ENCODE measurements at places on chromosomes 4 and X. TPM values are rescaled to one million over a fixed set of nuclear protein-coding genes. Genes with fewer than 3 reads are reported as not detected.
A peak's percentile ranks its signal among the peaks of the same experiment; 100 is the strongest.

GRCh38 chrX:7263961-7264360, 116.0 kb upstream of the PUDP start:
- DNase-seq, result no peak

The SEC24D gene
- 41.3 TPM for polyA plus RNA-seq

- no peak for DNase-seq
Measured at GRCh38 chr4:2963966-2964471, 648 bp downstream of the GRK4 start.

The GRIA2 gene
- 4.3 TPM for polyA plus RNA-seq

DNA sequence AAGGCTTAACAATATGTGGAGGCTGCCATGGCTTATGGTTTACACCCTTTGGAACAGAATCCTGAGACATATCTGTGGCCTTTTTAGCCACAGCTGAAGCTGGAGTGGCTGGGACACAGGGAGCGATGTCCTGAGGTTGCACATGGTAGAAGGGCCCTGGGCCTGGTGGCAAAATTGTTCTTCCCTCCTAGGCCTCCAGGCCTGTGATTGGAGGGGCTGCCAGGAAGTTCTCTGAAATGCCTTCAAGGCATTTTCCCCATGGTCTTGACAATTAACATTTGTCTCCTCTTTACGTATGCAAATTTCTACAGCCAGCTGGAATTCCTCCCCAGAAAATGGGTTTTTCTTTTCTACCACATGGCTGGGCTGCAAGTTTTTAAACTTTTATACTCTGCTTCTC, 39.1 kb upstream of the MAGEA8 start:
- DNase-seq, result no peak

DNA sequence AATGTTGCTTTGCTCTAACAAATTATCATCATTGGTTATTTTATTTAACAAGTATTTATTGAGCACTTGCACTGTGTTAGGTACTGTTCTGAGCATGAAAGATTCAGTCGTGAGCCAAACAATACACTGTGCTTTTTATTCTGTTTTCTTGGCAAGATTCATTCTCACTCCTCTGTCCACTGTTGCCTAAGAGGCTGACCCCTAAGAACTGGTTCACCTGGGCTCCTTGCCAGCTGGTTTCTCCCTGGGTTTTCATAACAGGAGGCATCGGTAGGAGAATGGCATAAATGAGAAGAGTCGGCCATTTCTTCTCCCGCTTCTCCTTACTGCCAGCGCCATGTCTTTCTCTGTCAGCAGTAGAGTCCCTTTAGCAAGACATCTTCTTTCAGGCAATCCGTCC, 243.7 kb upstream of the DIAPH2 start:
- no peak for DNase-seq

The SULT1E1 gene
- 20.9 TPM for polyA plus RNA-seq

- no peak for DNase-seq
Measured at GRCh38 chrX:2693113-2694002, 2.3 kb downstream of the CD99 start.

GRCh38 chrX:46953597-46953996, 41.4 kb downstream of the JADE3 start:
- DNase-seq, result no peak

The CTAG1A gene
- polyA plus RNA-seq, result not detected

GRCh38 chr4:53015681-53016080, 153.6 kb downstream of the RASL11B start:
- peak; percentile 77 for DNase-seq

DNA sequence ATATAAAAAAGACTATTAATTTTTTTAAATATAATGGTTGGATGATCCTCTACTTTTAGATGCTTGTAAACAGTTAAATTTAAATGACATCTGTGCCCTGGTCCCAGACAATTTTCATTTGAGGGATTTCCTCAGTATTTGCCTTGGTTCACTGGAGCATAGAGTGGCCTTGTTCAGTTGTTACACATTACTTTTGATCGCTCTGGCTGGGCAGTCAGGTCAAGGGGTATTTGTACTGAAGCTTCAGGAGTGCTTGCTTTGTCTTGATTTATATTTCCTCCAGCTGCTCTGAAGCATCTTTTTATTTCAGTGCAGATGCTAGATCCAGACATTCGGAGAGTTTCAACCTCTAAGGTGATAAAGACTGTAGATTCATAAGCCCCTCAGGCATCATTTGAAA, 50.0 kb downstream of the COMMD8 start:
- no peak for DNase-seq

DNA sequence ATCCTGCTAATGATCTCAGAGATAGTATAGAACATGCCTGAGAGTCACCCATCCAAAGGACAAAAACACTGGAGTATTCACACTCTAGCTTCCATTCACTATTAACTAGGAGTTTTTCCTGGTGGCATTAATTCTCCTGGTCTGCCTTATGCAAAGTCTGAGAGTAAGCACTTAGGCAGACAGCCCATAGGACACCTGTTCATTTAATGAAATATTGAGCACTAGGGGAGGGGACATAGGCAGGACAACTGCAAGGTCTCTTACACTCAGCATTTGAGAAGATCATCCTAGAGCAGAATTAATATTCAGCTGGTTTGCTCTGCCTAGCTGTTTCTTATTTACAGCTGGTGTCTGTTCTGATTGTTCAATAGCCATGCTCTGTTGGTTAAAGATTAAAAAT, 508.5 kb downstream of the CENPC start:
- DNase-seq, result no peak

DNA sequence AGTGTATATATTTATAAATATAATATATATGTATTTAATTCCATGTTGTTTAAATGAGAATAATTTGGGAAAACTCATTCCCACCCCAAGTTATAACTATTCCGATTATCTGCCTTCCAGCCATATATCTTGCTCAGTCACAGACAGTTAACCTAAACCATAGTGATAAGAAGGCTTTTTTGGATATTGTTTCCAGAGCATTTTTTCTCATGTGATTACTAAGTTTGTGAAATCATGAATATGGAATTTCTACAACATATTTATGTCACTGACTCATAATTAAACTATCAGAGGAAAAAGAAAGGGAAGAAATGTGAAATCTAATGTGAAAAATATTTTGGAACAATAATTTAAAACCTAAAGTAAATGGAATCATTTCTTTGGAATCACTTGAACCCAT, 1163.5 kb upstream of the PABPC4L start:
- no peak for DNase-seq

DNA sequence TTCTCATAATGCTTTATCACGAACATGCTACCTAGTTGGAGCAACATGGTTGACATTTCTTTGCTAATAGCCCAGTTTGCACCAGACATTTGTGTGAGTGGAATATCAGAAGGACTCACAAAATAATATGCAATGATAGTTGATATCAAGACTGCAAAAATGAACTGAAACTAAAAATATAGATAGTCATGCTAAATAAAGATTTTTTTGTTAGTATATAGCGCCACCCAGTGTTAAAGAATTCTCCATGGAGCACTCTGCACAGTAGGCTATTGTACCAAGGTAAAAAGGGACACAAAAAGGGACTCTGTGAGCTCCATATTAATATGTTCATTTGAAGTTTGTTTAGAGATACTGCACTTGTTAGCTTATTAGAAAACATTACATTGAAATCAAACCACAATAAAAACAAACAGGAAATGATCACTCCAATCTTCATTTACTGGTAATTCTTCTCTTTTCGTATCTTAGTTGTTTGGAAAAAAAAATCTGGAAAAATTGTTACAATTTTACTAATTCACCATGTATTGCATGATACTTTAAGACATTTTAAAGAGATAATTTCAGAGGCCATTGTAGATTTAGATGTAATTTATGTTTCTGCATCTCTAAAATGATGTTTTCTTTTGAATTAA, 1509.6 kb downstream of the ADGRL3 start:
- DNase-seq, result peak; percentile 45

DNA sequence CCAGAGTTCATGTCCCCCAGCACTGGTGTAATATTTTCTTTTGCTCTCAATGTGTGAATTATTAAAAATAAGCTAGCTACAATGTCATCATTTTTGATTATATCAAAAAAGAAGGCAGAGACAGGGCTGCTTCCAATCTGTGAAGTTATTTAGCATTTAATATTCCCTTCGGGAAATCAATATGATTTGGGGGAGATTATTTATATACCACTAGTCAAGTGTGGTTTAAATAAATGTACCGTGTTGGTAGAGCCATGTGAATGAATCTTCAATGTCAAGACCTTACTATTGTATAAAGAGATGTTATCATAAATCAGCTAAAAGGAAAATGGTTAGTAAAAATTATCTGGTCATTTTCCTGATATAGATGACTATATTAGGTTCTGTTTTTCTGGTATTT, 87.4 kb upstream of the MID1 start:
- no peak for DNase-seq

- DNase-seq, result no peak
Measured at GRCh38 chr4:145488310-145488709, 6.7 kb downstream of the SMAD1 start.

DNA sequence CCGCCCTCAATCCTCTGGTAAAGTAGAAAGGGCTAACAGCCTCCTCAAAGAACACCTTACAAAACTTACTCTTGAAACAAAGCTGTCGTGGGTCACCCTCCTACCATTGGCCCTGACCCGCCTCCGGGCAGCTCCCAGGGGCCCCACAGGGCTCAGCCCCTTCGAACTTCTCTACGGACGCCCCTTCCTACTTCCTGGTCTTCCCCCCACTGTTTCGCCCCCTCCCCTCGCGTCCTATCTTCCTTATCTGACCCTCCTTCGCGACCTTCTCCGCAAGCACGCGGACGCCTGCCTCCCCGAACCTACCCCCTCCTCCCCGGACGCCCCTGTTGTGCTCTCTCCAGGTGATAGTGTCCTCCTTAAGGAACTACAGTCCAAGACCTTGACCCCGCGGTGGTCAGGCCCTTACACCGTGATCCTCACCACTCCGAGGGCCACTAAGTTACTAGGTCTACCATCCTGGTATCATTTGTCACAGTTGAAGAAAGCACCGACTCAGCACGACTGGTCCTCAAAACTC, 963.1 kb downstream of the RPA4 start:
- no peak for DNase-seq

The KIAA1210 gene
- polyA plus RNA-seq, result 0.12 TPM

DNA sequence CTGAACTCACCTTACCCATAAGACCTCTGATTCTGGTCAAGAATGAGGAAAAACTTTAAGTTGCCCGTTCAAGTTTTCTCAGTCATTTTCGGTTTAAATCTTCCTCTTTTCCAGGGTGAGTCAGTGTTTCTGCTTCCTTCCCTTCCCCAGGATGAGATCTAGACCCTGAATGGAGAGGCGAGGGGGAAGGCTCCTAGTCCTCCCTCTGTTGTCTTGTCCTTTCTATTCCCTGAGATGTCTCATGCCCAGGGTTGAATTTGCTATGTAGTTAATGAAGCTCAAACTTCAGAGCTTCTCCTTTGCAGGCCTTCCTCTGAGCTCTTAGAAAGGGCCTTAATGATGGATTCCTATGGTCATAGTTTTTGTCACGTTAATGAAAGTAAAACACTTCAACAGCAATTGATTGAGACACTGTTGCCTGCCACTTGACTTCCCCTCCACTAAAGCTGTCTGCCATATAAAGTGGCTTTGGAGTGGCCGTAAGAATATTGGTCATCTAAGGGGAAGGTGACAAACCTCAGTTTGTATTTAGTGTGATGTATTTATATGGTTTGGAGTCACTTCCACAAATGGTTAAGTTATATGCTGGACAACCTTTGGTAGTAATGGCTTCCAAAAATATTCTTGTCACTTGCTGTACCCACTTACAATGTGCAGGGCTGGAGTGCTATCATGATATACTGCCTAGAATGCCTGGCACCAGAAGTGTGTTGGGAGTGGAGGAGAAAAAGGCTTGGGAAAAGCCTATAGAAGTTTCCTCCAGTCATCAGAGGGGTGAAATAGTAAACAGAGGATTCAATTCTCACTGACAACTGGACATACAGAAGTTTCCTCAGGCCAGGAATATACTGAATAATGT, 24.3 kb upstream of the GPRIN3 start:
- DNase-seq, result no peak

The ARAP2 gene
- 1.4 TPM for polyA plus RNA-seq

The ASMT gene
- polyA plus RNA-seq, result 0.19 TPM

DNA sequence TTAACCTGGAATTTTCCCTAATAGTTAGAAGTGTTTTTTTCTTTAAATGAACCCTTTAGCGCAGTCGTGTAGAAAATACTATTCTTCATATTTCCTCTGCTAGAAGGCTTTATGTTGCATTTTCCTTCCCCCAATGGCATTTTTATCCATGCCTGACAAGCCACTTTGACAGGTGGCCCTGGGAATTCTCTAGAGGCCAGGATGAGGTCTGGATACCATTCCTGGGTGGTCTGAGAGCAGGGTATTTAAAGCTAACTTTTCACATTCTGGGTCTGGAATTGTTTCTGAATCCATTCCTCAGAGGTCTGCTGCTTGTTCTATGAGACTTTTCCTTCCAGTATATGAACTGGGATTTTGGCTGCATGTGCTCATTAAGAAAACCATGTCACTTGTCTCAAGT, 31.2 kb upstream of the PDGFRA start:
- DNase-seq, result no peak

The DRD5 gene
- polyA plus RNA-seq, result 0.44 TPM

The GLOD5 gene
- polyA plus RNA-seq, result not detected

DNA sequence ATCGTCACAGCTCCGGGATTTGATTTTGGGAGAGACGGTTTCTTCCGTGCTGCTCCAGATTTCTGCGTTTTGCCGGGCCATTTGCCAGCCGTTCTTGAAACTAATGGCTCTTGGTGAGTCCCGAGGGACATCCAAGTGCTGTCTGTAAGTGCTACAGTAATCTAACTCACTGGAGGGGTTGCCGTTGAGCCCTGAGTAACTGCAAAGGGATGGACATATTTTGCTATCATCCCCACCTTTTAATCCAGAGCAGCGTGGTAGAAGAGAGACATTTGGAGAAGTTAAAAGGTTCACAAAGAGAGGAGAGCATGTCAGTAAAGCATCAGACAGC, 88.9 kb upstream of the PDLIM3 start:
- DNase-seq, result no peak

DNA sequence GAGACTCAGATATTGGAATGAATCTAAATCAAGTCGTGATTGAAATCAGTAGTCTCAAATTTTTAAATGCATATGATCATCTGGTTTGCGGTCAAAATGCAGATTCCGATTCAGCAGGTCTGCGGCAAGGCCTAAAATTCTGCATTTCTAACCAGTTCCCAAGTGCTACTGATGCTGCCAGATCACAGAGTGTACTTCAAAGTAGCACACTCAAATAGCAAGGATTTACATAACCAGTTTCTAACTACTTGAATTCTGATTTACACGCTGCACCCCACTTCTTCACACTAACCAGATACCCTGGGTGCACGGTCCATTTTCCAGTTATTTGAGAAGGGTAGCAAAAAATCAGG, 752 bp downstream of the MBTPS2 start:
- DNase-seq, result no peak

GRCh38 chr4:71930459-71930858, 101.3 kb upstream of the NPFFR2 start:
- DNase-seq, result no peak

DNA sequence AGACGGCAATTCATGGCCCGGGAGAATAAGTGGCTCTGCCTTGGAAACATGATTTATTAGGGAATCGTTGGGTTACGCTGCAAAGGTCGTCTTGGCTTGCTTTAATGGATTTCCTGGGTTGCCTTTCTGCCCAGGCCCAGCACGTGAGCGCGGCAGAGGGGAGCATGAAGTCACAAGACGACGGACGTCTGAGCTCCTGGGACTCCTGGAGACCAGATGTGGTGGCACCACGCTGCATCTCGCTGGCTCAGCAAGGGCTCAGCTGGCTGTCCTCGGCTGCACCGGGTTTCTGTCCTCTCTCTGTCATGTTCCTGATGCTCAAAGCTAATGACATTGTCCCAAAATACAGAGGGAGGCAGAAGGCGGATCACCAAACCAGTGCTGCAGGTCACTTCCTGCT, 61.2 kb downstream of the C4orf50 start:
- DNase-seq, result no peak

All from hindlimb muscle (tissue), 1 donor.